ENCODE measurements at places on chromosomes 1 and 21.

DNA sequence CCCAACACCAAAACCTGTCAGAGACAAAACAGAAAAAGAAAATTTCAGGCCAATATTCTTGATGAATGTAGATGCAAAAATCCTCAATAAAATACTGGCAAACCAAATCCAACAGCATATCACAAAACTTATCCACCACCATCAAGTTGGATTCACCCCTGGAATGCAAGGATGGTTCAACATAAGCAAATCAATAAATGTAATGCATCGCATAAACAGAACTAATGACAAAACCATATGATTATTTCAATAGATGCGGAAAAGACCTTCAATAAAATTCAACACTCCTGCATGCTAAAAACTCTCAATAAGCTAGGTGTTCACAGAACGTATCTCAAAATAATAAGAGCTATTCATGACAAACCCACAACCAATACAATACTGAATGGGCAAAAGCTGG, 3.8 kb upstream of the OR2L5 start:
- no peak for DNase-seq

DNA sequence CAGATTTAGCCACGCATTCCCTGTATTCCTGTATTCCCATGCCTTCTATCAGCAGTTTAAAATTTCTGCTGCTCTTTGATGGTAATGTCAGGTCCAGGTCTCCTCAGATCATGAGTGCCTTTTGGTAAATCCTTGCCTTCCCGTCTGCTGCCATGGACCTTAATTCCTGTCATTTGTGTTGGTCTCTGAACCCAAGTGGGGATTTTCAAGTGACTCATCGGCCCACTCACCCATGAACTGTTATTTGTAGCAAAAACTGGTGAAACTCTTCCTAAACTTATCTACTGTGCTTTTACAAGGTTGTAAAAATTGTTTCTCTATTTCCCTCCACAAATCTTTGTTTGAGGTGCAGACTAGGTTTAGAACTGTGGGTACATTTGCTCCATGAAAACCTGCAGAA, 47.4 kb downstream of the ACTN2 start:
- no peak for DNase-seq

- no peak for DNase-seq
These were observed 8.0 kb downstream of the OR2L3 start for GRCh38 chr1:248054671-248055070.

- DNase-seq, result no peak
These were observed 157.6 kb downstream of the PGBD5 start for GRCh38 chr1:230268371-230269170.

DNA sequence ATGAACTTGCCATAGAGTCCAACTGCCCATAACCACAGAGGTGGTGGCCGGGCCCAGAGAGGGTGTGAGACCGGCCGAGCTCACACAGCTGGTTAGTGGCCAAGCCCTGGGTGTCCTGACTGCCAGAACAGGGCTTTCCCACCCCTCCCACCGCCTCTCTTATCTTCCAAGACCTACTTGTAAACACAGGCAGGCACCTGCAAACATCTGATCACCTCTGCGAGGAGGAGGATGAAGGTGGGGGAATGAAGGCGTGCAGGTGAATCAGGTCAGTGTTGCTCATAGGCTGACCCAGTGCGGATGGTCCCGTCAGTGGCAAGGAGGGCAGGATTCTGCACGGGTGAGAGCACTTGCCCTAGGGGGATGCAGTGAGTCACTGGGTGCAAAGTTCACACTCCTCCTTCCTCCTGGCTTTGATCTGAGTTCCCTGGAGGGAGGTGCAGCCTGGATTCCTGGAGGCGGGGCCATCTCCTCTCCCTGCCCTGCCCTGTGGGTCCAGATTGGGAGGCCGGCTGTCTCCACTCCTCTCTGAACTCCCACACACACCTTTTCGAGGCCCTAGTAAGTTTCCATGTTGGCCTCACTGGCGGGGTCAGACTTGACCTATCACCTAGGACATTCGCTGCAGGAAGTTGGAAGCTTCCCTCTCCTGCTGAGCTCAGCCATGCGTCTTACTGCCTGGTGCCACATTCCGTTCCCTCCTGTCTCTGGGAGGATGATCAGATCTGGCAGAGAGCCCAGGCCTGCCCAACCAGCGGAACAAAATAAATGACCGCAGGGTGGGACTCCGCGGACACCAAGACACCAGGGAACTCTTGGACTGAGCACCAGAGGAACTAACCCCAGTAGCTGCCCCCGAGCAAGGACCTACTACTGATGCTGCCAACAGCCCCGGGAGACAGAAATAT, 7.3 kb downstream of the UQCRHL start:
- no peak for DNase-seq

- no peak for DNase-seq
These were observed 106.4 kb downstream of the CTH start for GRCh38 chr1:70517444-70517843.

DNA sequence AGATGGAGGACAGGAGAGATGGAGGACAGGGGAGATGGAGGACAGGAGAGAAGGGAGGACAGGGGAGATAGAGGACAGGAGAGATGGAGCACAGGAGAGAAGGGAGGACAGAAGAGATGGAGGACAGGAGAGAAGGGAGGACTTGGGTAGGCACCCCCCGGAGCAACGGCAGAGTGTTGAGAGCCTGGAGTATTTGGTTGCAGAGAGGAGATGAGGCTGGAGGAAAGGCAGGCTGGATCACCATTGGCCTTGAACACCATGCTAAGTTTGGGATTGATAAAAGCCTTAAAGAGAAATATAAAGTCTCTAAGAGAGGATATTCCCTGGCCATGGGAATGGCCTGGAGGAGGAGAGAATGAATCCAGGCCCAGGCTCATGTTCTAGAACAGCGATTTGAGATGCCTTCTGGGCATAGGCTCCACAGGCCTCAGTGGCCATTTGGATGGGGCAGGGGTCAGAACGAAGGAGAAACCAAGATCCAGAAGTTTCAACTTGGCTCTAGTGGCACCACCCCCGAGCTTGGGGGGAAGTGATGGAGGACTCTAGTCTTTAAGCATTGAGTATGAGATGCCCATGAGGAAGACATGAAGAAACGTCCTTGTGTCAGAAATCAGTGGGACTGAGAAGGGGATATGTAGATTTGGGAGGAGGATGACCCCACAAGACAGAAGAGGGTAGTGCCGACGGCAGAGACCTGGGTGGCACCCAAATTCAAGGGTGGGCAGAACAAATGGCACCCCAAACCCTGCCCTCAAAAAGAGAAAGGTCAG, 47.9 kb upstream of the EDN2 start:
- DNase-seq, result no peak

DNA sequence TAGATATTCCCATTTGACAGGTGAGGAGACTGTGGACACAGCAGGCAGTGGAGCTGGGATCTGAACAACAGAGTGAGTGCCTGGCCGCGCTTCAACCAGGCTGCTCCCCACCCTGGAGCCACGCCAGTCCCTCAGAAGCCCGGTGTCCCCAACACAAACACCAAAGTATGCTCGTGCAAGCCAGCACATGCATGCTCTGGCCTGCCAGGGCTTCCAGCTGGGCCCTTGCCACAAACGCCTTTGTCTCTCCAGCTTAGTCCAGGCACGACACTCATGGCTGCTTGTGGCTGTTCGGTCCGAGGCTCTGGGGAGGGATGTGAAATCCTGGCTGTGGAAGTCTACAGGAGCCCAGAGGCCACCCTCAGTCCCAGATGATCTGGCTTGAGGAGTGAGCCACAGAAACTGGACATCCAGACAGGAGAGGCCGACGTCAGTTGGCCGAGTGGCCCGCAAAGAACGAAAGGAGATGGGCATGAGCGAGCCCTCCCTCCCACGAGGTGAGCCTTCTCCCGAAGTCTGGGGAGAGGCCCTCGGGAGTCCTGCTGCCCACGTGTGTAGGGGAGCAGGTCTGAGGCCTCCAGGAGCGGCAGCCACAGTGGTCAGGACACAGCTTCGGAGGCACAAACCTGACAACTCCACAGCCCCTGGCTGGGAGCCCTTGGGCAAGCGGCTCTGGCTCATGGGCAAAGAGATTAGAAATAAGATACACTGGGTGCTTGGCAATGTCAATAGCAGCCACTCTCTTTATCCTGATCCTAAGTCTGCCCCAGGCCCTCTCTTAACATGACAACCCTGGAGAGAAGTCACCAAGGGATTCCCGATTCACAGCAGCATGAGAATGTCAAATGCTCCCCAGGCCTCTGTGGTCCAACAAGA, 117.1 kb upstream of the IFFO2 start:
- no peak for DNase-seq
